ENCODE measurements at places on chromosomes 5 and 9.

- DNase-seq, result peak; percentile 29
These were observed 117.2 kb downstream of the PSD2 start for GRCh38 chr5:139912804-139913203.

- no peak for DNase-seq
These were observed 49.8 kb downstream of the PRRC1 start for GRCh38 chr5:127567026-127567768.

- no peak for DNase-seq
These were observed 43.9 kb downstream of the MAP1B start for GRCh38 chr5:72151169-72151568.

GRCh38 chr9:73093740-73094379 is 57.8 kb upstream of the ANXA1 start:
- DNase-seq, result no peak

DNA sequence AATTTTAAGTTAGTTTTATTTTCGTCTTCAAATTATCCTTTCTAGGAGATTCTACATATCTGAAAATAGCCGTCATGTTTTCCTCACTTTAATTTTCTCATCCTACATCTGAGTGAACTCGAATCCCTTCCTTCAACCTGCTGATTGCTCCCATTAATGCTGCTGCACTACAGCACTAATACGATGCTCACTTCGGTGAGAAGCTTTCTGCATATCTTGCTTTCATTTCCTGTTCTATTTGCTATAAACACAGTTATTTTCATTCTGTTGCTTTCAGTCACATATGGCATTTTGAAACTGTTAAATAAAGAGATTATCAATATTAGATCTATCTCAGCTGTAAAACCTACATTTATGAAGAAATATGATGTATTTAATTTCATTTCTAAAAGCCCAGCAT is 749.2 kb downstream of the EFNA5 start:
- no peak for DNase-seq

Measured in SHP77 (cell line).